ENCODE measurements at places on chromosomes 7 and 10.

GRCh38 chr10:114561008-114561523 lies 97.0 kb downstream of the ABLIM1 start:
- no peak for DNase-seq

GRCh38 chr7:90459888-90460287 lies 9.6 kb upstream of the PTTG1IP2 start:
- DNase-seq: no peak

GRCh38 chr10:43647576-43647975 lies 1.1 kb downstream of the ZNF32 start:
- no peak for DNase-seq

GRCh38 chr7:44116789-44117666 lies 6.3 kb downstream of the POLD2 start:
- DNase-seq: no peak

DNA sequence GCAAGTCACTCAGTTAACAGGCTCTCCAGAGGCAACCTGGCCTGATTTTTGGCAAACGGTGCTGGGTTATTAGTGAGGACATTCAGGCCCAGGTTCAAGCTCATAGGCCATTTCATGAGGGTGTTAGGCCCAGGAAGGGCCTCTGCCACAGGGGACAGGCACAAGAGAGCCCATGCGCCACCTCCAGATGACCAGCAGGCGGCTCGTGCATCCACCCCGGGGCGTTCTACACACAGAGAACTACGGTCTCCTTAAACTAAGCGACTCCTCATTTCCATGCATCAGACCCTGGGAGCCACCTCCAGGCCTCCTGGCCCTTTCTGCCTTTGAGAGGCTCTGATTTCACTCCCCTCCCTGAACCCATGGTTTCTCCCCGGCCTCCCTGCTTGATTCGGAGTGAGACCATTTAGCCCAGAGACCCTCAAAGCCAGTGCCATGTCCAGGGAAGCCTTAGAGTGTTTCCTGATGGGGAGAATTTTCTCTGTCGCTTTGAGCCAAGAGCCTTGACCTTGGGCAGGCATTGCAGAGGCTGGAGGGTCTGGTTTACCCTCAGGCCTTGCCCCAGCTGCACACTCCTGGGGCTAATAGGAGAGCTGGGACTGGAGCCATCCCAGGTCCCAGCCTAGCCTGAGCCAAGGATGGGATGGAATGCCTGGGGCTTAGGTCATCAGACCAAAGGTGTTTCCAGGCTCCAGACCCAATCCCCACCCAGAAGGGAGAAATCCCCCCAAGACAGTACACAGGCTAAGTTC lies 188.0 kb downstream of the GRID1 start:
- no peak for DNase-seq

DNA sequence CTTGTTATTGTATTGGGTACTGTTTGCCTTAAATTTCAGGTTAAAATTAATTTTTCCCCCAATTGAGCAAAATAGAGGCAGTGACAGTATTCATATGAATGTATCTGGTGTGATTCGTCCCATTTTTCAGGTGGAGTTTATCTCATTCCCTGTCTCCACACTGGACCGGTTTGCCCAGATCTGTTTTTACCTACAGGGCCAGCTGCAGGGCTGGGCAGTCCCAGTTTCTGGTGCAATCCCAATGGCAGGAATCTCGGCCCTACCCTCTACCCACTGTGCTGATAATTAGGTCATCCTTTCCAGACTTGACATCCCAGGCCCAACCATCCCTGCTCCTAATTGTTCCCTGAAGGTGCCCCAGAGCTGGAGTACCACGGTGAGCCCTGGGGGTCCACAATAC lies 49.8 kb upstream of the NFE2L3 start:
- no peak for DNase-seq

GRCh38 chr10:91745090-91745831 lies 53.0 kb upstream of the TNKS2 start:
- DNase-seq: no peak

GRCh38 chr10:16116404-16117304 lies 256.3 kb upstream of the MINDY3 start:
- no peak for DNase-seq

DNA sequence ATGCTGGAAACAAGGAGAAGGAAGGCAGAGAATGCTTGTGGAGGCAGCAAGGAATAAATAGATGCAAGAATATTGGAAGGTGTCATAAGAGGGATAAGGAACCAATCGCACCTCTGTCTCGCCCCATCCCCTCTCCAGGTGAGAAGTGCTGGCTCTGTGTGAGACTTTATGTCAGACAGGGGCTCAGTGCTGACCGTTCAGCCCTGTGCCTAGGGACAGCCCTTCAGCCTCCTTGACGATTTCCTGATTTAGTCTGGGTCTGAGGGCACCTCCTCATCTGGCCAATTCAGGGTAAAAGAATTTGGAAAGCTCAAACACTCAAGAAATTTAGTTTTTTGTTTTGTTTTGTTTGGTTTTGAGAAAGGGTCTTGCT lies 54.9 kb downstream of the FAM241B start:
- DNase-seq: no peak

GRCh38 chr7:30659312-30659711 lies 22.9 kb downstream of the CRHR2 start:
- DNase-seq: no peak

DNA sequence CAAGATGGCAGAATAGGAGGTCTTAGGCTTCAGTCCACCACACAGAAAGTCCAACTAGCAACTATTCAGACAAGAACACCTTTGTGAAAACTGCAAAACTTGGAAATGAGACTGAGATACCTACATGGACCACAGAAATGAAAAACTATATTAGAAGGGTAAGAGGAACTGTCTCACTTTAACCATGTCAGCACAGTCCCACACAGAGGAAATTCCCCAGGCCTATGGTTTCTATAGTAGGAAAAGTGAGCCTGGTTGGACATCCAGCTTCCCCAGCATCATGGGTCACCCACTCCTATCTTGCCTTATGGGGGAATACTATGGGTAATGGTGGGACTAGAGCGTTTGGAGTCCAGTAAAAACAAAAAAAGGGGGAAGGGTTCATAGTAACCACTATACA lies 38.8 kb upstream of the CDK6 start:
- DNase-seq: no peak

DNA sequence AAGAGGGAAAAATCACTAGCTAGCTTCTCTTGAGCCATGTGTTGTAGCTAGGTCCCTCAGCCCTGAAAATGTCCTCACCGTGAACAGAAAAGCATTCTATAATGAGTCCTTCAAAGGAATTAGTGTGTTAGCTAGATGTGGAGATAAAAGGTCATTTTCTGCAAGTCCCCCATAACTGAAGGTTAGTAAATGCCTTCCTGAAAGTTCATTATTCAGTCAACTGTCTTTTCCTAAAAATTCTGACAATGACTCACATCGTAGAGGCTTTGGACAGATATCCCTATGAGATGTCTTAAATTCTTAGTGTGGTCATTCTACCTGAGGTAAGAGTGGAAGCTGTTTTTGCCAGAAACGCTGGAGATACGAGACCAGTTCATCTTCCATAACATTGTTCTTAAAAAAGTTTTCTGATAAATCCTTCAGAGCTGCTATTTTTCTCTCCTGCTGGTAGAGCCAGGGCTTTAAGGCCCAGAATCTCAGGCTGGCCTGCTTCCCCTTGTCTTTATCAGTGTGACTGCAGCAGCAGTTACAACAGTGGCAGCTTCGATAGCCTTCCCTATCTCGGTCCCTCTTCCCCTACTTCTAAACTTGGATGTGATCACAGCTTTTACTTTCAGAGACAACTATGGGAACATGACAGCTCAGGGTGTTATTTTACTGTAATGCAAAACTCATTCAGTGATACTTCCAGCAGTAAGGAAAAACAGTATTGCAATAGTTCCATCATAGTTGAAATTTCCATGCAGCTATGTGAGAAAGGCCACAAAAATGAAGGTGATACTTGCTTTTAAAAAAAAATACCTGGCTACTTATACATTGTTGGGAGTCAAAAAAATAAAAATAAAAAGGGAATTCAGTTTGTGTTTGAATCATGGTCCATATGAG lies 37.3 kb upstream of the PRKAR2B start:
- no peak for DNase-seq

GRCh38 chr7:130901209-130901783 lies 167.3 kb upstream of the KLF14 start:
- DNase-seq: no peak

DNA sequence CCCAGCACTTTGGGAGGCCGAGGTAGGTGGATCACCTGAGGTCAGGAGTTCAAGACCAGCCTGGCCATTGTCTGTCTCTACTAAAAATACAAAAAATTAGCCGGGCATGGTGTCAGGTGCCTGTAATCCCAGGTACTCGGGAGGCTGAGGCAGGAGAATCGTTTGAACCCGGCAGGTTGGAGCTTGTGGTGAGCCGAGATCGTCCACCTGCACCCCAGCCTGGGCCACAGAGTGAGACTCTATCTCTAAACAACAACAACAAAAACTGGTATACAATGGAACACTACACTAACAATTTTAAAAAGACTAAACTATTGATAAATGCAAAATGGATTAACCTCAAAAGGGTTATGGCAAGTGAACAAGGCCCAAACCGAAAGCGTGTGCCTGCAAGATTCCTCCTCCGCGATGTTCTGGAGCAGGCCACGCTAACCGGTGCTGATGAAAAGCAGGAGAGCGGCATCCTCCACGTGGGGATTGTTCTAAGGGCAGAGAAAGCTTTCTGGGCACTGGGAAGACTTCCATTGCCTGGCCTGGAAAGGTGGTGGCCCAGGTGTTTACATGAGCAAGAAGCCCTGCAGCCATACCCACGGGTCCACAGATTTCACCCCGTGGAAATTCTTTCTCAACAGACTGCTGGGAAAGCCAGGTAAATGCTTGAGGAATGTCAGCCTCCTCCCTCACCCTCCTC lies 53.8 kb downstream of the PDGFA start:
- no peak for DNase-seq

DNA sequence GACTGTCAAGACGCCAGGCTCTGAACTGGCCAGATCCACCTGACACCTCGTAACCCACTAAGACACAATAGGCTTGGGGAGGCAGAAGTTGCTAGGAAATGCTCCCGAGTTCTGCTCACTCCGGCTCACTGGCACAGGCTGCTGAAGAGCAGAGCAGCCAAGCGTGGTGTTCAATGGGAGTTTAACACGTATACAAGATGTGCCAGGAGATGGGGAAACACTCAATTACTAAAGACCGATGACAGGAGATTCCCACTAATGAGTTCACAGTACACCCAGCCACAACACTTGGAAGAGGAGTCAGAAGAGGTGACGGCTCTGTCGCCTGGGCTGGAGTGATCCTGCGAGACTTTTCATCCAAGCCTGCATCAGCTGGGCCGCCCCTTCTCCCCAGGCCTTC lies 303.4 kb downstream of the GFRA1 start:
- DNase-seq: no peak

DNA sequence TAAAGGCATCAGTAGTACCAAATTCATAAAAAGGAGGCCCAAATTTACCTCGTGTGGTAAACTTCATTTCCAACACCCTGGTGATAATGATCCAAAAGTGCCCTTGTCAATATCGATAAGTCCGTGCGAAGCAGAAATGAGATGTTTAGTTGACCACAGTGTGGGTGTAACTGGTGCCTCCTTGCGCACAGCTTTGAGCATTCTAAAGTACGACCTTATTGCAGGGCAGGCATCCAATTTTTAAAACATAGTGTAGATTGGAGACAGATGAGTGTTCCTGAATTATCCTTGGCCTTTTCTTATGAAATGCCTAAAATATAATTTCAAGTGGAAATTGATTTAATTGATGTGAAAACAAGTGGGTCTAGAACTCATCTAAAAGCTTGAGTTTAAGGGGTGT lies 248.4 kb downstream of the TRIL start:
- DNase-seq: no peak

GRCh38 chr10:127973791-127974311 lies 66.9 kb downstream of the PTPRE start:
- DNase-seq: no peak

DNA sequence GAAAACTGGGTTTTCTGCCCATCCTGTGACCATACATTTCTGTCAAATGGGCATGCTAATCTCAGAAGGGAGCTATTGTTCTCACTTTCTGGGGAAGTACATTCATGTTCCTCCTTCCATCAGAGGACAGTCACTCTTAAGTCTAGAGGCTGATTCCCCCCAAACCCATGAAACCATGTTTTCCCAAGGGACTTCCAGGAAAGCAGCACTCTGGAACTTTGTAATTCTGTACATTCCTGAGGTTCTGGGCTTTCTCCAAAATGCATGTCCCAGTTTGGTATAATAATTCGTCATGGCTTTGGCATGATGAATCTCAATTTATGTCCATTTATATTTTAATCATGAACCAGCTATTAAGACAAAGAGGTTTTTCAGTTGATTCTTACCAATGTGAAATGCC lies 688.1 kb downstream of the LRMDA start:
- no peak for DNase-seq

DNA sequence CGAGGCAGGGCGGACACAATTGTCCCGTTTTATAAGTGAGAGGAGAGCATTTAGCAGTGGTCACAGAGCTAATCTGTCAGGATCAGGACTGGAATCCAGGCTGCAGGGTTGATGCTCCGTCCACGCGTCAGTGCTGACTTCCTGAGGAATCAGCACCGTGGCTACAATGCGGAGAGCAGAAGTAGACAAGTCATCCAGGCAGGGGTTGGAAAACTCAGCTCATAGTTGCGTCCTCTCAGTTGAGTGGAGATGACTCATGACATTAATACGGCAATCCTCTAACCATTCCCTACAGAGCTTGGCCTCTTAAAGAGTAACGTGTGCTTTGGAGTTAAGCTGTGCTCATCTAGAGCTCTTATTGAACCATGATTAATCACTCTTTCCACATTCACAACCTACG lies 17.1 kb upstream of the HTR5A start:
- no peak for DNase-seq

- no peak for DNase-seq
Measured at GRCh38 chr7:71636329-71636728, 504.4 kb downstream of the GALNT17 start.

GRCh38 chr7:32206488-32206887 lies 136.3 kb upstream of the PDE1C start:
- DNase-seq: no peak

- no peak for DNase-seq
Measured at GRCh38 chr7:123710683-123711082, 38.1 kb downstream of the WASL start.

DNA sequence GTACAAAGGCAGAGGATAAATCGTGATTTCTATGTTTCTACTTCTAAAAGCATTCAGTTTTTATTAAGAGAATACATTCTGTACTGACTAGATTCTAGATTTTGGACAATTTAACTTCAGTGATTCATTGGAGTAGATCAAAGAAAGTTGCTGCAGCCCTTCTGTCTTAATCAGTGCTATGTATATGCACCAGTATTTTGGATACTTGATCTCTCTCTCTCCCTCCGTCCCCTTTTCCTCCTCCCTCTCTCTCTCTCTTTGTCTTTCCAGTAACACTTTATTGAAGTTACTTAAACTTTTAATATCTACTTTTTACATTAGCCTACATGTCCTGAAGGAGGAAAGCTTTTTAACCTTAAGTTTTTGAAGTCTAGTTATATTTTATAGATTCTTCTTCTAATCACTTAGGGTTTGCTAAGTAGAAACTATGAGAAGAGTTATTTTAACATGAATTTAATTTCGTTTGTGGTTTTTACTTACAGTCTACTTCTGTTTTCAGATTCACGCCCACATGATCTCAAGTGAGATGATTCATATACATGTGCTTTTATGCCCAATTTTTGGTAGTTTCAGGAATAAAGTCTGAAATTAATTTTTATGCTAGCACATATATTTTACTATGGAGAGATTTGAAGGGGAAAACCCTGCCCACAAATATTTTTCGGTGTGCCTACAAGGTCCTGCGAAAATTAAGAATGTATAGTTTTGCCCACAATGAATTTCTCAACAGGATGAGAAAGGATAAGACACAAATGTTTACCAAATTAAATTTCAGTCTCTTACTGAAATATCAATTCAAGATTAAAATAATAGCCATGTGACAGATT lies 9.1 kb downstream of the MDFIC start:
- DNase-seq: no peak

GRCh38 chr7:17369691-17370426 lies 71.4 kb downstream of the AHR start:
- DNase-seq: no peak

Data from activated CD8-positive, alpha-beta memory T cell treated with anti-CD3 and anti-CD28 coated beads for 1 hour (primary cell).